AG04450 (cell line): ENCODE measurements at places on chromosomes 11 and 22.

- DNase-seq, result no peak
Observed at GRCh38 chr22:19605508-19606331, 81.5 kb upstream of the CLDN5 start.

DNA sequence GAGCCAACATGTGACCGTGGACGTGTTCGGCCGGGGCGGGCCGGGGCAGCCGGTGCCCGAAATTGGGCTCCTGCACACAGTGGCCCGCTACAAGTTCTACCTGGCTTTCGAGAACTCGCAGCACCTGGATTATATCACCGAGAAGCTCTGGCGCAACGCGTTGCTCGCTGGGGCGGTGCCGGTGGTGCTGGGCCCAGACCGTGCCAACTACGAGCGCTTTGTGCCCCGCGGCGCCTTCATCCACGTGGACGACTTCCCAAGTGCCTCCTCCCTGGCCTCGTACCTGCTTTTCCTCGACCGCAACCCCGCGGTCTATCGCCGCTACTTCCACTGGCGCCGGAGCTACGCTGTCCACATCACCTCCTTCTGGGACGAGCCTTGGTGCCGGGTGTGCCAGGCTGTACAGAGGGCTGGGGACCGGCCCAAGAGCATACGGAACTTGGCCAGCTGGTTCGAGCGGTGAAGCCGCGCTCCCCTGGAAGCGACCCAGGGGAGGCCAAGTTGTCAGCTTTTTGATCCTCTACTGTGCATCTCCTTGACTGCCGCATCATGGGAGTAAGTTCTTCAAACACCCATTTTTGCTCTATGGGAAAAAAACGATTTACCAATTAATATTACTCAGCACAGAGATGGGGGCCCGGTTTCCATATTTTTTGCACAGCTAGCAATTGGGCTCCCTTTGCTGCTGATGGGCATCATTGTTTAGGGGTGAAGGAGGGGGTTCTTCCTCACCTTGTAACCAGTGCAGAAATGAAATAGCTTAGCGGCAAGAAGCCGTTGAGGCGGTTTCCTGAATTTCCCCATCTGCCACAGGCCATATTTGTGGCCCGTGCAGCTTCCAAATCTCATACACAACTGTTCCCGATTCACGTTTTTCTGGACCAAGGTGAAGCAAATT, 1.8 kb downstream of the FUT4 start:
- DNase-seq, result no peak

- DNase-seq, result no peak
Observed at GRCh38 chr11:134390706-134391569, 21.1 kb downstream of the B3GAT1 start.

DNA sequence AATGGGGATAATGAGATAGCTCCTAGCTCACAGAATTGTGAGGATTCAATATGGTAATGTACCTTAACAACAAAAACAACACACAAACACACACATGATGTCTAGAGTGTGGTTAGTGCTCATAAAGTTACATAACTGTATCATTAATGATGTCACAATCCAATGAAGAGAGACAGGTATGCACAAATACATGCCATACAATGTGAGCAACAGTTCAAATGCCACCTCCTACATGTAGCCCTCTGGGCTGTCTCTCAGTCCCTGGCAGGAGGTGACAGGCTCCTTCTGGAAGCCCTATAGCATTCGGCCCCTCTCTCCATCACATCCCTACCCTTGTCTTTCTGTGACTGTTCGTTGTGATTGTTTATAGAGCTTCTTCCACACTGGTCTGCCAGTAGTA, 8.3 kb upstream of the MICALL1 start:
- DNase-seq, result no peak

- DNase-seq, result no peak
Observed at GRCh38 chr11:95379479-95379878, 148.5 kb upstream of the SESN3 start.
